ENCODE measurements at places on chromosomes 4 and X.

DNA sequence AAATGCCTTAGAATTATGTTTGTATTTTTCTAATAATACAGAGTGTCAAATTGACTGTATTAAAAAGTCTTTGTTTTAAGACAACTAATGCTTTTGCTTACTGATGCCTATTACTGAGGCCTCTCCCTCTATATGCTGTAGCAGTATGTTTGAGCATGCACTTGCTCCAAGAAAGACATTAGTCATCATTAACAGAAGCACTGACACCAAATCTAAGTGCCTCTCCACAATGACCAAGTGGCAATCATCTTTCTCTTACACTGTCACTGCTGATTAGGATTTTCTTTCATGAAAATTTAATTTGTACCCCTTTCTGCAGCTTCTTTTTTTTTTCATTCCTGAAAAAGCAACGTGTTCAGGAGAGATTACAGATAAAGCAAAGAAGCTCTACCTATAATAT is 11.1 kb upstream of the MAB21L2 start:
- no peak for DNase-seq

GRCh38 chrX:47197526-47197925 is 3.9 kb downstream of the UBA1 start:
- no peak for DNase-seq

GRCh38 chr4:82989575-82990429 is 20.8 kb downstream of the LIN54 start:
- DNase-seq = no peak

GRCh38 chr4:13546142-13546940 is 2.0 kb upstream of the NKX3-2 start:
- DNase-seq = no peak

DNA sequence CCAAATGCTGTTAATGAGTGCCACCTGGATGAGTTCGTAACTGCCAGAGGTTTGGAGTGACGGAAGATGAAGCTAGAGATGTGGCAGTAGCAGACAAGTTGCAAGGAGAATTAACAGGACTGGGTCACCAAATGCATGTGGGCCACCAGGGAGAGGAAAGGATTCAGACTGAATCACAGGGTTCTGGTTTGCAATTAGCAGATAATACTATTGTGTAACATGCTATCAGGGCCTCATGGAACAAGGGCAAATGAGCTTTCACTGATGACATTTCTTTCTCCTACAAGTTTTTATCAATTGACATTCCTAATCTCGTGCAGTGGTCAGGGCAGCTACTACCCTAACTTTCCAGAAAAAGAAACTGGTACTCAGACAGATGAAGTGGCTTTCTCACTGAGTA is 21.4 kb downstream of the GAB3 start:
- no peak for DNase-seq

GRCh38 chrX:130260316-130260715 is 8.4 kb downstream of the ZNF280C start:
- DNase-seq = no peak

DNA sequence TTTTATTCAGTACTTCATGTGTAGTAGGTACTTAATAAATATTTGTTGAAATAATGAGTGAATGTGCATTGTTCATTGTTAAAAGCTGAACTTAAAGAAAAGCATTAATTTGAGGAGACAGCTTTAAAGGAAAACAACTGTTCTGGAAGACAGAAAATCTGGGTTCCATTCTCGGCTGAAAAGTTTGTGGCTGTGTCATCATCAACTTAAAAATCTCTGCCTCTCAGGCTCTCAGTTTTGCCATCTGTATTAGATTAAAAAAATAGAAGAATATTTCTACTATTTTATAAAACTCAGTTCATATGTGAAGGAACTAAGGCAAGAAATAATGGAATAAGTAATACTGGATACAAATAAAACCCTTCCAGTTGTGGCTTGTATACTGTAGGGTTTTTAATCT is 62.5 kb downstream of the FSTL5 start:
- no peak for DNase-seq

GRCh38 chr4:57158762-57159161 is 48.6 kb upstream of the IGFBP7 start:
- no peak for DNase-seq

DNA sequence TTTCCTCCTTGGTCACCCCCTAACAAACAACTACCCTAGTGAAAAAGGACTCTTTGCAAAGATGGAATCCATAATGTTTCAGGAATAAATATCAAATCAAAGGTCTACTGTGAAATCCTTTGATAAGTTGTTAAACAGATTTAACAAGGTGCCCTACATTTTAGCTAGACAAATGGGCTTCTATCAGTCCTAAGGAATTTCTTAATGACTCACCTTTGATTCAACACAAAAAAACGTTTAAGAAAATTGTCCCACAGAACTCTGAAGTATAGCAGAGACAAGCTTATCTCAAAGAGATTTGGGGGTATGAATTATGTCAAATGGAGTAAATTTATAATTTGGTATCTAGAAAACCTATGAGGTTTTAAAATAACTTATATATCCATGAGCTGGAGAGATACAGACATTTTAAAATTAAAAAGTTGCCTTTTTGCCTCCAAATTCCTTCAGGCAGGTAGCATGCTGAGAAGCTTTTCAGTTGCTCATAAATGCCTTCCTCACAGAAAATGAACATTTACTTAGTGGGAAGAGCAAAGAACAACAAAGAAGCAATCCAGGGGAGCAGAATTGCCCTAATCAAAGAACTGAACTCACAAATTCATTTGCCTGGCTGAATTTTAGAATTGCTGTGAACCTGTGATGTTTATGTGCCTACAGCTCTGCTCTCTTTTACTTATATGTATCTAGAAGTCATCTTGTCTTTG is 649.3 kb downstream of the STPG2 start:
- DNase-seq = no peak

DNA sequence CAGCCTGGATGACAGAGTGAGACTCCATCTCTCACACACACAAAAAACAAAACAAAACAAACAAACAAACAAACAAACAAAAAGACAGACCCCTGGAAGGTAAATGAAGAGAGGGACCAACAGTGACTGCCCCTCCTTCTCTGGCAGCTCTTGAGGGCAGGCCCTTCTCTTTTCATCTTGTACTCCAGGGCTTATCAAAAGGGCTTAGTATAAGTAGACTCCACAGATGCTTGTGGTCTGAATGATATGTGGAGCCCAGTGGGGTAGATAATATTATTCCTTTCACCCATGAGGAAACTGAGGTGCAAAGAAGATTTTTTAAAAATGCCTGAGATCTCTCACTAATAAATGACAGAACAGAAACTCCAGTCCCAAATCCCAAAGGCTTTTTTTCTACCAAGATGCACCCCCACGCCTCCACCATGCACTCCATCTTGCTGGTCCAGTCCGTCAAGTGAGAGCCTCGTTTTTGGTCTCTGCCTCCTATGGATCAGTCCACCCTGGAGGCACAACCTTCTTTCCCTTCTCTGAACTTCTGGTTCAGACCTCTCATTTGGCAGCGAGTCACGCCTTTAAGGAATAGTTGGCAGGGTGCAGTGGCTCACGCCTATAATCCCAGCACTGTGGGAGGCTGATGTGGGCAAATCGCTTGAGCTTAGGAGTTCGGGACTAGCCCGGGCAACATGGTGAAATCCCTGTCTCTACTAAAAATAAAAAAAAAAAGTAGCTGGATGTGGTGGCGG is 17.0 kb upstream of the CHRNA9 start:
- DNase-seq = no peak

- DNase-seq = no peak
These were observed 186.9 kb upstream of the SPOCK3 start for GRCh38 chr4:167421201-167421600.

GRCh38 chr4:144350706-144351105 is 210.2 kb upstream of the GYPA start:
- no peak for DNase-seq

DNA sequence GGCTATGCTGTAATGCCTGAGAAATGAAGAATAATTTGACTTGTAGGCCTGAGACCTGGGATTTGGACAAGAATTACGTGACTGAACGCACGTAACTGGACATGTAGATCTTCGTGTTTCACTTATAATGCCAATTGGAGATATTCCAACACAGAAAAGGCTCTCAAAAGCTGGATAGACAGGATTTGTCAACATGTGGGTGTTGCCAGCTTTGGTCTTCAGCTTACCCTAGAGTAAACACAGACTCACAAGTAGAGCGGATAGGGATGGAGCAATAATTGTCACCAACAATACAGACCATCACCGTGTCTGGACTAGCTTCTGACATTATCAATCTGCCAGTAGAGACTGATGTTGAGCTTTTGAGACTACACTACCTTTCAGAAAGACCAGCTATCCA is 1511.0 kb upstream of the ADGRL3 start:
- no peak for DNase-seq

DNA sequence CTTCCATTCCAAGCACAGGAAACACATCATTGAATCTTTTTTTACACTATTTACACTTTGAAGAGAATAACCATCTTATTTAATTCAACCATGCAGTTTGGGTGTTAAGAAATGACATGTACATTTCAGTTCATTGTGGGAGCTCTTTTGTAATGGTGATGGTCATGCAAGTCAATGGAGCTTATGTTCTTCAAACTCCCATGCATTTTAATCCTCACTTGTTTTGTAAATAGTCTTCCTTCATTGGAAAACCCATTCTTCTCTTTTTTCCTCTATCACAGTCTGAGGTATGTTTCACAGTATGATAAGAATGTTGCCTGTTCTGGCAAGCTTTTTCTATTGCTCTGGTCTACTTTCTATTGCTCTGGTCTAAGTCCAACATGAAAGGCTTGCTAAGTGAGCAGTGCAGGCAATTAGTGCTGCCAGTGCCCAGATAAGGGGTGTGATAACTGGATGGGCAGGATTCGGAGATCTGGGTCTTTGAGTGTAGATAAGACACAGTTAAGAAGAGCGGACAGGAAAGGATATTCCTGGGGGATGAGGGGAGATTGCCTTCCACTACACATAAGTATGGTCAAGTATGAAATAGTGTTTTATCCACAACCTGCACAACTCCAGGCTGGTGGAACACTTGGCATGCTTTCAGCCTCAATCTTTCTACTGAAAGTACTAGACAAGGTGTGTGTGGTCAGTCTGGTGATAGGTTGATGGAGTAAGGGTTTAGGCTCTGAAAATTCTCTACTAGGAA is 17.1 kb downstream of the AFP start:
- DNase-seq = no peak

- no peak for DNase-seq
These were observed 341.8 kb downstream of the RAPGEF2 start for GRCh38 chr4:159444678-159445077.

GRCh38 chrX:150610043-150610442 is 41.6 kb downstream of the MTM1 start:
- no peak for DNase-seq

GRCh38 chr4:20252656-20253282 is 1.1 kb downstream of the SLIT2 start:
- no peak for DNase-seq

GRCh38 chrX:41082783-41083182 is 2.5 kb upstream of the USP9X start:
- DNase-seq = no peak
